ENCODE measurements at places on chromosomes 3 and 15.

DNA sequence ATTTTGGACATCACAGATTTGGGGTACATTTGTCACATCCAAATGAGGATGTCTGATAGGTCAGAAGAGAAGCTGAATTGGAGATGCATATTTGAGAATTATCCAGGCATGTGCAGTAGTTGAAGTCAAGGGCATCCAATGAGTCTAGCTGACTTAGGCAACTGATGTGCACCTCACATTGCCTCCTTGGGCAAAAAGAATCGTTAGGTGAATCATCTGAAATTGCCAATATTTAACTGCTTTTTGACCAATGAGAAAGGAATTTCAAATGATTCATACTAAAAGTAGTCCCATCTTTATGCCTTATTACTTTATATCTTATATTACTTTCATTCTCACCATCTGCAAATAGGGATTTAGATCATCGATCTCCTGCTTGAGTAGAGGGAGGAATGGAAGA is 117.7 kb downstream of the CD47 start:
- H3K4me3 ChIP-seq, result no peak overlapping the region
- H3K36me3 ChIP-seq, result no peaks in the 10 kb centered on the region
- H3K27ac ChIP-seq, result no peak overlapping the region
- H3K4me1 ChIP-seq, result peaks cover 41% of the 10 kb centered on the region
- H3K27me3 ChIP-seq, result no peaks in the 10 kb centered on the region

DNA sequence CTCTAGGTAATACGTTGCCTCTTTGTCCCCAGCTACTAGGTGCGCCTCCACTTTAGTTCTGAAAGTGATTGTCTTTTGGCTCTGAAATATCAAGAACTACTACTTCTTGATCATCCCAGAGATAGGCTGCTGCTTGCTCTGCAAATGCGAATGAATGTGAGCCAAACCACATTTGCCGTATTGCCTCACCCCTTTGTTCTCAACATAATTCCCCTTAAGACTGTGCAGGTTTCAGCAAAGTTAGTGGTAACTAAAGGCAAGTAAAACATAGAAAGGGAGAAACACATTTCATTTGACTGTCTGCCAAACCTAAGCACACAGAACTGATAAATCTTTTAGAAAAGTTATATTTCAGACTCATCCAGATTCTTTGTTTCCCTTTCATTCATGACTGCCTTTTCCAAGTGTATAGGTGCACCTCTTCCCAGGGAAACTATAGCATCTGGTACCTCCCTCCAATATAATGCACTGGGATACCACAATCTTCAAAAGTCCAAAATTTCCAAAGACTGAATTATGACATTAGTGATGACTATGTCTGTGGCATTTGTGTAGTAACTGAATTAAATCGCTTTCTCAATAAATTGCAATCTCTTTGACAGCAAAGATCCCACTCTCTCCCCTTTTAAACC is 720.6 kb upstream of the CBLB start:
- H3K27ac ChIP-seq, result no peak overlapping the region
- DNase-seq, result no peak
- H3K4me1 ChIP-seq, result no peaks in the 10 kb centered on the region
- no peak overlapping the region for H3K4me3 ChIP-seq

DNA sequence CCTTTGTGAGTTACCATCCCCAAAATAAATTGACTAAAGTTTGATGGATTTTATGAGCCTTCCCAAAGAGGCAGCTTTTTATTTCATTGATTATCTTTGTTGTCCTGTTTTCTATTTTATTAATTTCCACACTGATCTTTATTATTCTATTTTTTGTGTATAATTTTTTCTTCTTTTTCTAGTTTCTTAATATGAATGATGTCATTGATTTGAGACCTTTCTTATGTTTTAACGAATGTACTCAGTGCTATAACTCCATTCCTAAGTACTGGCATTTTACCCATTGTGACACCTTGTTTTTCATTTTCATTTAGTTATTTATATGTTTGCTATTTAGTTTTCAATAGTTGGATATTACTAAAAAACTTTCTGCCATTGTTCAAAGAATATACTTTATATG is 565.3 kb downstream of the CADM2 start:
- no peaks in the 10 kb centered on the region for H3K27me3 ChIP-seq
- H3K36me3 ChIP-seq, result no peaks in the 10 kb centered on the region
- no peaks in the 10 kb centered on the region for H3K4me1 ChIP-seq

- no peaks in the 10 kb centered on the region for H3K36me3 ChIP-seq
- no peak overlapping the region for H3K4me3 ChIP-seq
- no peak overlapping the region for H3K27ac ChIP-seq
- peak; percentile 65 for DNase-seq
These were observed 35.2 kb downstream of the FEM1B start for GRCh38 chr15:68312701-68313204.

- no peaks in the 10 kb centered on the region for H3K4me1 ChIP-seq
- H3K27ac ChIP-seq, result no peak overlapping the region
- no peaks in the 10 kb centered on the region for H3K36me3 ChIP-seq
- DNase-seq, result no peak
- H3K4me3 ChIP-seq, result no peak overlapping the region
These were observed 113.9 kb downstream of the GABRG3 start for GRCh38 chr15:27084844-27085243.

- no peaks in the 10 kb centered on the region for H3K36me3 ChIP-seq
- H3K27me3 ChIP-seq, result no peaks in the 10 kb centered on the region
- no peak overlapping the region for H3K4me3 ChIP-seq
- H3K4me1 ChIP-seq, result no peaks in the 10 kb centered on the region
- peak; percentile 79 for DNase-seq
- peak overlapping the region; percentile 49 for H3K27ac ChIP-seq
These were observed 29.5 kb downstream of the CORO2B start for GRCh38 chr15:68608206-68608843.

GRCh38 chr3:111548092-111548491 is 6.1 kb downstream of the CD96 start:
- H3K36me3 ChIP-seq, result no peaks in the 10 kb centered on the region
- DNase-seq, result no peak
- H3K27ac ChIP-seq, result peak overlapping the region; percentile 72
- no peak overlapping the region for H3K4me3 ChIP-seq

DNA sequence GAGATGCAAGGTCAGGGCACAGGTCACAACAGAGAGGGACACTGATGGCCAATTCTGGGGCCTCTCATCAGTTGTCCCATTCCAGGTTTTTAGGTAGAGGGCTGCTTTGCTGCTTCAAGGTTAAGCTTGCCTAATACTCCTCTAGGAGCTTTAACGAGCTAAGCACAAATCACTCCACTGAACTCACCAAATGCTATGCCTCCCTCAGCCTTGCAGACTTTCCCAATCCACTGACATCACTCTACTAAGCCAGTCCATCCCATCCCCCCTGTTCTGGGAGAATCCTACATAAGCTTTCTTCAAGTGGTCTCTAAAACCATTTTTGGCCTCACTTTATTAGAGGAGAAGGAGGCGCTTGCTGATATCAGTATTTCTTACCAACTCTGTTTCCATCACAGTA is 24.8 kb upstream of the PDCD6IP start:
- H3K4me1 ChIP-seq, result no peaks in the 10 kb centered on the region
- no peak overlapping the region for H3K27ac ChIP-seq
- DNase-seq, result no peak
- no peaks in the 10 kb centered on the region for H3K27me3 ChIP-seq
- H3K36me3 ChIP-seq, result no peaks in the 10 kb centered on the region

GRCh38 chr3:178603735-178604134 is 67.5 kb downstream of the KCNMB2 start:
- H3K27ac ChIP-seq, result no peak overlapping the region
- no peaks in the 10 kb centered on the region for H3K27me3 ChIP-seq
- DNase-seq, result no peak
- no peaks in the 10 kb centered on the region for H3K36me3 ChIP-seq
- H3K4me1 ChIP-seq, result no peaks in the 10 kb centered on the region

DNA sequence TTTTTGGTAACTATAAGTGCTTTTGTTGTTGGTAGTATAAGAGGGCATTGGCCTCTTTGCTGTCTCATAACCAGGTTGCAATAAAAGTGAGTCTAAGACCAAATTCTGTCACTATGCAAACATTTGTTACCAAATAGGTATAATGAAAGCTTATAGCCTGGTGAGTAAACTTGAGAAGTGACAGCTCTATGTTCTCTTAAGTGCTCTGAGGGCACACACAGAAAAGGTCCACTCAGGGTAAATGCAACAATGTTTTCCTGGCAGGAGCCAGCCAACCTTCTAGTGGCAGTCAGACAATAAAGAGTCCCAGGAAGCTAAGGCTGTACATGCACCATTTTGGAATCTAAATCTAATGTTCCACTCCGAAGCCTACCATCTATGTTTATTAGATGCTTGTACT is 262.1 kb upstream of the TGFBR2 start:
- no peak overlapping the region for H3K4me3 ChIP-seq
- no peaks in the 10 kb centered on the region for H3K27me3 ChIP-seq
- H3K27ac ChIP-seq, result peak overlapping the region; percentile 51
- H3K36me3 ChIP-seq, result no peaks in the 10 kb centered on the region

GRCh38 chr15:97902140-97902780 is 58.2 kb upstream of the ARRDC4 start:
- no peak overlapping the region for H3K27ac ChIP-seq
- DNase-seq, result no peak
- no peak overlapping the region for H3K4me3 ChIP-seq
- H3K36me3 ChIP-seq, result no peaks in the 10 kb centered on the region
- H3K27me3 ChIP-seq, result no peaks in the 10 kb centered on the region

GRCh38 chr15:99209326-99209725 is 40.1 kb downstream of the TTC23 start:
- H3K36me3 ChIP-seq, result no peaks in the 10 kb centered on the region
- no peaks in the 10 kb centered on the region for H3K4me1 ChIP-seq
- no peak overlapping the region for H3K27ac ChIP-seq
- H3K27me3 ChIP-seq, result no peaks in the 10 kb centered on the region
- DNase-seq, result no peak
- H3K4me3 ChIP-seq, result no peak overlapping the region

GRCh38 chr3:197793247-197793646 is 2.2 kb downstream of the LRCH3 start:
- H3K27ac ChIP-seq, result peak overlapping the region; percentile 28
- H3K27me3 ChIP-seq, result no peaks in the 10 kb centered on the region
- DNase-seq, result no peak
- H3K36me3 ChIP-seq, result peaks cover 5% of the 10 kb centered on the region

DNA sequence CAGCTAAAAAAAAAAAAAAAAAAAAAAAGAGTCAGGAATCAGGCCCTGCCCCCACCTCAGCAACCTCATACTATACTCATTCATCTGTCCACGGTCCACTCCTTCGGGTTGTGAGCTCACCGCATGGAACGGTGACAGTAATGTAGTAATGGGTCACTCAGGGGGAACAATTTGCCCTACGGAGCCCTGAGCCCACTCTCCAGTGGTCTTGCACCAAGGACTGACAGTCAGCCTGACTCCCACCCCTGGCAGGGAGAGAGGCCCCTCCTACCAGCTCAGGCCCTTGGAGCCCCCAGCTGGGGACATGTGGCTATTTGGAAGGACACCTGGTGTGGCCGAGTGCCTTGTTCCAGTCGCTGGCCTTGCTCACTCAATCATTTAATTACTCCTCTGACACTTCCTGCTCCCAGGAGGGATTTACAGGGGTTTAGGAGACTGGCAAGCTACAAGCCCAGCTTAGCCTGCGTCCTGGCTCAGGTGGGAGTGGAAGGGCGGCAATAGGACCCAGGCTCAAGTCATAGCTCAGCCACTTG is 19.9 kb upstream of the CACNA2D2 start:
- peaks cover 7% of the 10 kb centered on the region for H3K4me1 ChIP-seq
- H3K27me3 ChIP-seq, result no peaks in the 10 kb centered on the region
- H3K27ac ChIP-seq, result no peak overlapping the region
- no peak for DNase-seq
- H3K4me3 ChIP-seq, result no peak overlapping the region

DNA sequence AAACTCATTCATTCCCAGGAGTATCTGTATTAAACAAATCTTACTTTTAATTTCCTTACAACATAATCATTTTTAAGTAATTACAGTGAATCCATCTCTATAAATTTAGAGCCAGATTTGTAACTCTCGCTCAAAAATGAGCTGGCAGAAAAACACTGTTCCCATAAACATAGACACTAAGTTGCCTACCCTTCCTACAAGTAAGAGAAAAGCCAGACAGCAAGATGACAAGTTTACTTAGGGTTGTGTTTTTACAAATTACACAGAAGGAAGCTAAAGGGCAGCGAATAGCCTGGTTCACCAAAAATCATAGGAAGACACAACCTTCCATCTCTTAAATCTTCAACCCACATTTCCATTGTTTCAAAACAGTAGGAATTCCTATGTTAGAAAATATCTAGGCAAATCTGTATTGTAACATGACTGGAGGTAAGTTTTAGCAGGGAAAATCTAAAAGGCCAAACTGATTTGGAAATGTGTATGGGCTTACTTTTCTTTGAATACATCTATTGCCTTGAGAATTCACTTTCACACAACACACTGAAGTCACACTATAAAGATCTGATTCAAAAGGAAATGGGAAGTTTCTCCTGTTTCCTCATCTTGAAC is 21.7 kb downstream of the HERC1 start:
- no peak overlapping the region for H3K27ac ChIP-seq
- no peak overlapping the region for H3K4me3 ChIP-seq
- no peaks in the 10 kb centered on the region for H3K27me3 ChIP-seq
- no peaks in the 10 kb centered on the region for H3K36me3 ChIP-seq

DNA sequence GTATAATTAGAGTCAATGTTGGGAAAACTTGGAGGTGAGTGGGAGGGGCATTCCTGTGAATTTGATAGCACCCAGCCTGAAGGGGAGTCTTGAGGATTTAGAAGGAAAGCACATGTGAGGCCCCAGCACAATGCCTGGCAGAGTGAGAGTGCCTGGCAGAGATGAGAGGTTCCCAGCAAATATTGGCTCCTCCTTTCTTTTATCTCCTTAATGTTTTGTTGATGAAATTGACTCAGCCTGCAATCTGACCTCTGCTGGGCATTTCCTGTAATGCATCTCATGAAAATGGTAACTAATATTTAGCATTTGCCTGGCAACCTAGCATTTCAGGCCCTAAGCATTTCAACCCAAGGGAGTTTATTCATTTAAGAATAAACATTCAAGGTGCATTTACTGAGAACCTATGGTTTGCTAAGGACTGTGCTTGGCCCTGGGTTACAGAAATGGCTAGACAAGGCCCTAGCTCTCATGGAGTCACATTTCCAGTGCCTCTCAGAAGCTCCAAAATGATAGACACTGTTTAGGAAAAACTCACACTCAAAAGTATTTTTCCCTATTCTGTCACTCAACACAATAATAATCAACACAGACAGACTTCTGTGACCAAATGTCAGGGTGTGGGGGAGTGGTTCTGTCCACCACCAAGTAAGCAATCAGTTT is 19.0 kb downstream of the PDHB start:
- no peak for DNase-seq
- H3K27ac ChIP-seq, result no peak overlapping the region
- no peaks in the 10 kb centered on the region for H3K4me1 ChIP-seq
- H3K4me3 ChIP-seq, result no peak overlapping the region

GRCh38 chr15:80309769-80310384 is 57.9 kb upstream of the CTXND1 start:
- no peak for DNase-seq
- no peaks in the 10 kb centered on the region for H3K4me1 ChIP-seq
- no peak overlapping the region for H3K27ac ChIP-seq
